Right lung (tissue), 10 donors: ENCODE measurements at places on chromosomes 5 and 9. TPM values are rescaled to one million over a fixed set of nuclear protein-coding genes. Genes with fewer than 3 reads are reported as not detected.

The MOB3B gene
- polyA plus RNA-seq = 15.8 TPM

The DBH gene
- 1.6 TPM for polyA plus RNA-seq

The PLAC8L1 gene
- 1.8 TPM for polyA plus RNA-seq

The FGD3 gene
- polyA plus RNA-seq = 8.5 TPM

The OBP2B gene
- polyA plus RNA-seq = not detected

DNA sequence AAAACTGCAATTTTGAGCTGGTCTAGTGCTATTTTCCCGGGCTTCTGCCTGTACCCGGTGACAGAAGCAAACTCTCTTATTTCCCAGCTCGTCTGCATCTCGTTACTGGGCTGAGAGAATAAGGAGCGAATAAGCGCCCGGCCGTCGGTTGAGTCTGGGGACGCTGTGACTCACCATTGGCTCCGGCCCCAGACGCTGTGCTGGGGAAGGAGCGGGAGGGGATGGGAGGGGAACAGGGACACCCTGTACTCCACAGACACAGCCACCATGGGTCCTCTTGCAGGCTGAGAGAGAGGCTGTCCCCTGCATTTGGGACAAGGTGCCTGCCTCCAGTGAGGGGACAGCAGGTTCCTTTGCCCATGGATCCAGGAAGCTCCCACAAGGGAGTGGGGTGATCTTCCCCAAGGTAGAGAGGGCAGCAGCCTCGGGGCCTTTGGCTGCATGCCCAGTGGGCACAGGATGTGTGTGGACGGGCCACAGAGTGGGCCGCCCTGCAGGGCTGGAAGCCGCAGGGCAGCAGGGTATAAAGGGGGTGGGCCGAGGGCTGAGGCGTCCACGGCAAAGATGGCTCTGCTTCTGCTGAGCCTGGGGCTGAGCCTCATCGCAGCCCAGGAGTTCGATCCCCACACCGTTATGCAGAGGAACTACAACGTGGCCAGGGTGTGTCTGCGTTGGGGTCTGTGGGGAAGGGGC, at the start of gene LCN9:
Gene LCN9 (plus strand): TSS at position 552 of the 693 bp plus-strand sequence. CDS start 13 bp downstream, at position 565.
- DNase-seq = no peak

GRCh38 chr9:114855488-114855887, 49.6 kb upstream of the TNFSF15 start:
- DNase-seq = no peak

DNA sequence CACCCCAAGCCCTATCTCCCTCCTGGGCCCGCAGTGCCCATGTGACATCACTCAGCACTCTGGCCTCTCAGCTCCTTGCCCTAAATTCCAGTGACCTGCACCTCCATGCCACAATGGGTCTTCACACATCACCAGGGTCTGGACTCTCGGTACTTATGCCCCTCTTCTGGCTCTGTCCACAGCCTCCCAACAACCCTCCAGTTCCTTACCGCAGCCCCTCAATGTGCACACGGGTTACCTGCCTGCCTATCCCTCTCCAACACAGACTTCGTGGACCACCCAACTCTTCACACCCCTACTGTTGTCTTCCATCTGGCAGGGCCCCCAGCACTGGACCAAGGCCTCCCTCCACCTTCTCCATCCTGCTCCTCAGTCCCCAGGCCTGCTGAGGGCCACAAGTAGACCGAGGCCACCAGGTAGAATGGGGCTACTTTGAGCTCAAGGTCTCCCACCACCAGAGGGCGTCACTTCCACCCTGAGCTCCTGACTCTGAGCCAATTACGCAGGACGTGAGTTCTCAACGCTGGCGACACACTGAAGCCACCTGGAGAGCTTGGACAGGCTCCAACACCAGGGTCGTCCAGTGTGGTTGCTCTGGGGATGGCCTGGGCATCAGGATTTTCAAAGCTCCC, 172.1 kb downstream of the GABBR2 start:
- no peak for DNase-seq

DNA sequence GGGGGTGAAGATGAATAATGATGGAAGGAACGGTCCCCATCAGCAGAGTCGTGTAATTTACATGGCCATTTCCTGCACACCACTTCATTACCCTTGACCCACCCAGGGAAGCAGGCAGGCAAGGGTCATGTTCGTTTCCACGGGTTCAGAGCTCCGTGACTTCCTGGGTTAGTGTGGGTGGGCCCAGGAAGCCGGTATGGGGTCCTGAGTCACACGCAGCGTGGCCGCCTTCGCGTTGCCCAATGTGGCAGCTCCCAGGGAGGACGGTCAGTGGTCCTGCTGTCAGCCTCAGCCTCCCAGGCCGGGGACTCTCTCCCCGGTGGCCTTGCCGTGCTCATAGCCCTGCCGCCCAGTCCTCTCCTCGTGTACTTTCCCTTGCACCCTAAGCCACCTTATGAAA, 5.1 kb upstream of the TERT start:
- no peak for DNase-seq

- DNase-seq = no peak
Observed at GRCh38 chr9:136353757-136354488, 9.6 kb downstream of the DNLZ start.

DNA sequence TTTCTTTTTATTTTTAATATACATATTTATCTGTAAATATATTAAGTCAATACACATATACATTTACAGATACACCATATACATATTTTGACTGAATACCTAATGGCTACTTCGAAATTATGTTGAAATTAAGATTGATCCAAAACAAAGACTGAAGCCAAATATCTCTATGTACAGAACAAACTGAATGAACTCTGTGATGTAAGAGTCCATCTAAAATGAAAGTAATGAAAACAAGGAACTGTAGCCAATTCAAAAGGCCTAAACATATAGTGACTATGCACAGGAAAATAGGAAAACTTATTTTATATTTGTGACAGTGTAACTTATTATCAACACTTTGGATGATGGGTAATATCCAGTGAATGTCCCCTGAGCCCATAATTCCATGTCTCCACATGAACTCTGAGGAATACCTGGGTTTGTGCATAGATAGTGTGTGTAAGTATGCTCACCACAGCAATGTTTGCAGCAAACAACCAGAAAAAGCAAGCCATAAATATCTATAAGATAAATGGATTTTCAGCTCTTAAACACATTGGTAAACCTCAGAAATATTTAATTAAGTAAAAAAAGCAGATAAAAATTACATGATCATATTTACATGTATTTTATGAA, 517.2 kb upstream of the CDH6 start:
- DNase-seq = no peak

DNA sequence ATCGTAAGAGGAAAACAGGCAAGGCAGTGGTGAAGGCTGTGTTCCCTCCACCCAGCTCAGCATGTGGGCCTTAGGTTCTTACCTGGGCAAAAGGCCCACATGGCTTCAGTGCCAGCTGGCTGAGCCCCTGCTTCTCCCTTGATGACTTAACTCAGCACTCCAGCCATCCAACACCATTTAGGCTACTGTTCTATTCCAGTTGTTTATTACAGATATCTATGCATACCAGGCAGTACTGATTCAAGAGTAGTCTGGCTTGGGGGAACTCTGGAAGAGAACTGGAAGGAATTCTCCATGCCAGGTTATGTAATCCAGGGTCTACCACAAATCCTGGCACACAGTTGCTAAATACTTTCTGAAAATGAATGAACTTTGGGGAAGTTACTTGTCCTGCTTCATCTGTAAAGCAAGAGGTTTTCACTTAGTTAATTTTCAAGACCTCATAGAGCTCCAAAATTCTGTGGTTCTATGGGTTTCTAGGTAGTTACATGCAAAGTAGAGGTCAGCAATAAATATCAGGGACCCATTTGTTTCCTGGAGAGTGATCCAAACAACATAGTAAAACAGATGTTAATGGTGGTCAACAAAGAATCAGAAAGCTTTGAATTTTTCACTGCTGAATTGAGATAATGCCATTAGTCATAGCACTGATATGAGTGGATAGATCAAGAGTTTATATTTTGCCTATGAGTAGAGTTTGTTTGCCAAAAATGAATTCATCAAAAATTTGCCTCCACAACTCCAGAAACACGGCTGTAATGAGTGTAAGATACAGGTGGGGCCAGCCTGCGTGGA, 88.2 kb upstream of the OSMR start:
- DNase-seq = no peak

- no peak for DNase-seq
Observed at GRCh38 chr9:81397481-81398381, 291.6 kb downstream of the TLE1 start.
